Stimulated activated CD4-positive, alpha-beta T cell treated with anti-CD3 and anti-CD28 coated beads, Interleukin-4, amount 100 ng/mL, for 48 hours (primary cell): ENCODE measurements at places on chromosomes 4 and X.
A peak's percentile ranks its signal among the peaks of the same experiment; 100 is the strongest.

- DNase-seq: no peak
Observed at GRCh38 chr4:14641871-14642270, 360.4 kb upstream of the CPEB2 start.

GRCh38 chr4:42344749-42345148 is 52.5 kb upstream of the SHISA3 start:
- DNase-seq: no peak

DNA sequence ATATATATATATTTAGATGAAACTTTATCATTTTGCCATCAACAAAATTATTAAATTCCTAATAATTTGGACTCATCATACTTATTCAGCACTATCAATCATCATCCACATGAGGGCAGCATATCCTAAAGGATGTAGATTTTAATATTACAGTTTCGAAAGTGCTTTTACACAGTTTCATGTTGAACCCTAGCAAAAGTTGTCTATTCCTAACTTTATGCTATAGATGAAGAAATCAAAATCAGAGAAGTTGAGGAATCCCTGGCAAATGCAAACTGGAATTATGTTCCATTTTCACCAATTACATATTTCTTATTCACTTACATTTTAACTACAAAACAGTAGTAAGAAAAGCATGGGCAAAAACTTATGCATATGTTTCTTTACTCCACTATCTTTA is 36.6 kb upstream of the UGT2A1 start:
- no peak for DNase-seq

GRCh38 chr4:74134500-74134852 is 23.4 kb upstream of the MTHFD2L start:
- no peak for DNase-seq

DNA sequence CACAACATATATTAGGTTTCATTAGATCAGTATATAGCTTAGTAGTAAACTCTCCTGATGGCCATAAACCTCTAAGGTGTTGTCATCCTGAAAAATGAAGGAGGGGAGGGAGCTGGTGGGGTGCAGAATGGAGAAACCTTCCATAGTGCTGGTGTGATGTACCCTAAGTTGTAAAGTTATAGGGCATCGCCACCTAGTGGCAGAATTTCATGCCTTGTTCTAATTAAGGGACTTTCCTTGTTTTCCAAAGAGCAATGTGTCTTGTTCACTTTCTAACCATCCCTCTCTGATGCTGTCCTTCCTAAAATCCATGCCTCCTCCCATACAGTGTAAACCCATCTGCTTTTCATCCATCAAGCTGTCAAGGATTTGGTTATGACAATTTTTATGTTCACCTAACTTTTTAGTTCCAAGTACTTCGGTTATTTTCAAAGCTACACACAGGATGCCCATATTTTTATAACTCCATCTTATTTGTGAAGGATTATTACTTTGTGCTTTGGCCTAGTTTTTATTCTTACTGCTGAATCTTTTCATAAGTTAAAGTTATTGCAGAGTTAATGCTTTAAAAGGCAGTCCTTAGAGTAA is 4.5 kb downstream of the NBDY start:
- DNase-seq: peak; percentile 38

- DNase-seq: no peak
Observed at GRCh38 chr4:107856901-107857300, 32.2 kb downstream of the SGMS2 start.

DNA sequence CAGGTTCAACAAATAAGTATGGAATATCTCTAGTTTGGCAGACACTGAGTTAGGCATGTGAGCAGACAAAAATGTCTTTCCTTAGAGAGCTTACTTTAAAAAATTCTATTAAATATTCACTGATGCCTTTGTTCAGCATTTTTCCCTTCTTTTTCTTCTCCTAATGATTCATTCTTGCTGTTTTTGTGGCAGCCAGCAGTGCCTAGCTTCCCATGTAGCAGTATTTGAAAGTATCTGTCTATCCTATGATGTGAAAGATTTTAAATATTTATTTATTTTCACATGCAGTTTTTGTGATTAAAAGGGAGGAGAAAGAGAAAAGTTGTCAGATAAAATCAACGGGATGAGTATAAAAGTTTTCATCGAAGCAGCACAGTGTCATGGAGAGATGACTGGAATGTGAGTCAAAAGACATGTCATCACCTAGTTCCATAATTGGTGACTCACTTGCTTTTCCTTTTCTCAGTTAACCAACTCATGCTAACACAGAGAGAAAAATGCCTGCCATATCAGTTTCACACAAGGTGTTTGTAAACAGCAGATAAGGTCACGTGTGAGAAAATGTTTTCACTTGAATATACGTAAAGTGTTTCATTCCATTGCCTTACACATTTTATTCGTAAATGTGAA is 69.8 kb downstream of the BMPR1B start:
- DNase-seq: no peak

DNA sequence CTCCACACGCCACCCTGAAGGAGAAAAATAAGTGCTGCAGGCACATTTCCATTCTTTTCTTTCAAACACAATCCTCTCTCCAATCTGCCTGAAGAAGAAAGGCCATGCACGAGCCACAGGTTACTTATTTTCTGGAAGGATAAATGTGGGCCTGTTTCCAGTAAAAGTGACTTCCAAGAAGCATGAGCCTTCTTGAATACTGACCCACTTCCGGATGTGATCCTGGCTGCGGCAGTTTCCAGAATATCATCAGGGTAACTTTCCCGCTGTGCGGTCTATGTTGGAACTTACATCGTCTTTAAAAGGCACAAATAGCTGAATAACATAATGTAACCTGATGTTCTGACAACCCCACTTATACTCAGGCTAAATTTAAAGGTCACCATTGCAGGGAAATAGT is 66.3 kb upstream of the TAPT1 start:
- DNase-seq: no peak

GRCh38 chr4:107183155-107183774 is 147.2 kb upstream of the DKK2 start:
- DNase-seq: no peak

DNA sequence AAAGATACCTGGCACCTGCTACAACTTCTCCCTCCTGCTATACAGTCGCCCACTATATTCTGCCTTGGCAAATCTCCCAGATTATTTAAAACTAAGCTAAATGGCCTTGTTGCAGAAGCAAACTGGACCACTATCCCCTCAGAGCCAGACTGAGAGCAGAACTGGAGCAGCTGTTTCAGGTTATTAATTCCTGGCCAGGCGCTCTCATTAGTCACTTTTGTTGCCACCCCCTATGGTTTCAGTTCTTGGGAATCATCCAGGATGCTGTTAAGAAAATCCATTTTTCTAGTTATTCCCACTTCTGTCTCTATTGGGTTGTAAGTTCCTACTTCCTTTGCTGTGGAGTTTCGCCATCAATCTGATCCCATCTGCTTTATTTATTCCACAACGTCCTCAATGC is 30.1 kb downstream of the ADGRA3 start:
- no peak for DNase-seq

- no peak for DNase-seq
Observed at GRCh38 chrX:47840111-47840510, 3.4 kb downstream of the ZNF81 start.

- DNase-seq: no peak
Observed at GRCh38 chr4:159111416-159111815, 8.5 kb downstream of the RAPGEF2 start.

- no peak for DNase-seq
Observed at GRCh38 chrX:148574237-148574973, 74.0 kb downstream of the AFF2 start.

- DNase-seq: no peak
Observed at GRCh38 chr4:4388311-4388790, 1.4 kb downstream of the NSG1 start.

DNA sequence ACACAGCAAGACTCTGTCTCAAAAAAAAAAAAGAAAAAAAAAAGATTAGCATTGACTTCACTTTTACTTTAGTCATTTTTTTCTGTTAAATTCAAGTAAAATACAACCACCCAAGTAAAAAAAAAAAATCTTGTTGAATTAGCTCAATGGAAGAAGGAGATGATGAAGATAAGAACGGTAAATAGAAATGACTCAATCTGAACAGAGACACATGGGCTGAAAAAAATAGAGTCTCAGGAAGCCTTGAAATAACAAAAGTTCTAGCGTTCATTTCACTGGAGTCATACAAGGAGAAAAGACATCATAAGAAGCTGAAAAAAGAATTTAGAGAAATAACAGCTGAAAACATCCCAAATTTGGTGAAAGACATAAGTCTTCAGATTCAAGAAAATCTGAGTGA is 75.5 kb downstream of the CASP3 start:
- DNase-seq: no peak

DNA sequence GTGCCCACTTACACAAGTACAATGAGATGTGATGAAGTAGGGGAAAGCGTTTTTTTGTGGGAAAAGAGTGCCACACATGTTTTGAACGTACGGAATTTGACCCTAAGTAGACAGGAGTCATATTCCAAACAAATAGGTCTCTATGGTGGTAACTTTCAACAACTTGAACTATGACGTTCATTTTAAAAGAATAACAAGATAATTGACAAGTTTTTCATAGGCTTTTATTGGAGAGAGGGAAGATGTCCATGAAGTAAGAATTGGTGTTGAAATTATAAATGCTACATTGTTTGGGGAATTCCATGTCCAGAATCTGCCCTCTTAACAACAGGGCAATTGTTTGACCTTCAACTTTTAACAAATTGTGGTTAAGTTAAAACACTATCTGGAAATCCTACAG is 126.5 kb downstream of the GASK1B start:
- DNase-seq: no peak

GRCh38 chr4:79247695-79248394 is 78.0 kb downstream of the NAA11 start:
- no peak for DNase-seq

- no peak for DNase-seq
Observed at GRCh38 chr4:139913995-139914598, 239.9 kb downstream of the MAML3 start.

- no peak for DNase-seq
Observed at GRCh38 chr4:145635630-145636029, 16.4 kb downstream of the MMAA start.
